ENCODE measurements at places on chromosomes 12 and 14. TPM values are rescaled to one million over a fixed set of nuclear protein-coding genes. Genes with fewer than 3 reads are reported as not detected.

The TAS2R7 gene
- not detected for total RNA-seq

The GSC gene
- not detected for total RNA-seq

The LGMN gene
- total RNA-seq = 65.0 TPM

The IQSEC3 gene
- total RNA-seq = 0.37 TPM

The KRT2 gene
- total RNA-seq = not detected

DNA sequence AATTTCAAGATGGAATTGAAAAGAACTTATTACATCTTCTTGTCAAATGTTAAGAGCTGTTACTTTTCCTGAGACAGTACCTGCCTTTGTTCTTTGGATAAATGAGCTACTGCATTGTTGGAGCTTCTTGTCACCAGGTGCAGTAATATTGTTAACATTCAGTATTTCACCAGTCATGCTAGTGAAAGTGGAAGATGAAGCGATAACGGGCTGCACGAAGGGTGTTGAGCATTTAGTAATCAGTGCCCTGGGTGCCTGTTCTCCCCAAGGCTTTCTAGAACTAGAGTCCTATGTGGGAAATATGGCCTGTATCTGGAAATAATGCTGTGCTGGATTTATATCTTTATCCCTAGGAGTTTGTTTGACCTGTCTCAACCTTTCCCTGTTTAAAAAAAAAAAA is 83.2 kb downstream of the PPP2R5C start:
- peaks cover 6% of the 10 kb centered on the region for H3K36me3 ChIP-seq
- peaks cover 15% of the 10 kb centered on the region for H3K4me1 ChIP-seq
- no peaks in the 10 kb centered on the region for H3K27me3 ChIP-seq
- no peak overlapping the region for H3K4me3 ChIP-seq
- H3K27ac ChIP-seq = no peak overlapping the region
- DNase-seq = no peak

DNA sequence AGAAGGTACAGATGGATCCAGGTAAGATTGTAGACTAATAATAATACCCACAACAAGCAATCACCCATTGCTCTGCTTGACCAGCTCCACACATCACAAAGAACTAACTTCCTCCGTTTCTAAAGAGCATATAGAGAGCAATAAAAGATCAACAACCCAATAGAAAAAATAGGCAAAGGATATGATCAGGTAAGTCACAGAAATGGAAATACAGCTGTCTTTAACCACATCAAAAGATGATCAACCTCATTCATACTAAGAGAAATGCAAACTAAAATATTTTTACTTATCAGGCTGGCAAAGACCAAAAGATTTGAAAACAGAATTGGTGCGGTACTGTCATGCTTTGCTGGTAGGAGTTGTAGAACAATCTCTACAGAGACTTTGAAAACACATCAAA is 8.9 kb downstream of the C2CD5 start:
- peaks cover 39% of the 10 kb centered on the region for H3K36me3 ChIP-seq
- no peak overlapping the region for H3K4me3 ChIP-seq
- no peaks in the 10 kb centered on the region for H3K27me3 ChIP-seq
- H3K27ac ChIP-seq = no peak overlapping the region
- no peak for DNase-seq

GRCh38 chr12:108571609-108572165 is 9.3 kb downstream of the ISCU start:
- peaks cover 10% of the 10 kb centered on the region for H3K4me1 ChIP-seq
- H3K27ac ChIP-seq = no peak overlapping the region
- no peaks in the 10 kb centered on the region for H3K27me3 ChIP-seq
- DNase-seq = no peak
- peaks cover 20% of the 10 kb centered on the region for H3K36me3 ChIP-seq
- H3K4me3 ChIP-seq = no peak overlapping the region

- no peaks in the 10 kb centered on the region for H3K4me1 ChIP-seq
- no peak overlapping the region for H3K27ac ChIP-seq
- no peaks in the 10 kb centered on the region for H3K27me3 ChIP-seq
- no peaks in the 10 kb centered on the region for H3K36me3 ChIP-seq
- DNase-seq = no peak
- H3K4me3 ChIP-seq = no peak overlapping the region
These were observed 41.3 kb downstream of the CCDC60 start for GRCh38 chr12:119375883-119376190.

- no peaks in the 10 kb centered on the region for H3K36me3 ChIP-seq
- no peak for DNase-seq
- peak overlapping the region; percentile 95 for H3K27ac ChIP-seq
- H3K27me3 ChIP-seq = no peaks in the 10 kb centered on the region
- H3K4me1 ChIP-seq = peaks cover 61% of the 10 kb centered on the region
These were observed 911 bp upstream of the SCNN1A start for GRCh38 chr12:6376079-6376869.

GRCh38 chr12:18749386-18749957 is 11.6 kb downstream of the CAPZA3 start:
- peaks cover 39% of the 10 kb centered on the region for H3K4me1 ChIP-seq
- H3K27ac ChIP-seq = no peak overlapping the region
- H3K4me3 ChIP-seq = no peak overlapping the region
- H3K27me3 ChIP-seq = no peaks in the 10 kb centered on the region

DNA sequence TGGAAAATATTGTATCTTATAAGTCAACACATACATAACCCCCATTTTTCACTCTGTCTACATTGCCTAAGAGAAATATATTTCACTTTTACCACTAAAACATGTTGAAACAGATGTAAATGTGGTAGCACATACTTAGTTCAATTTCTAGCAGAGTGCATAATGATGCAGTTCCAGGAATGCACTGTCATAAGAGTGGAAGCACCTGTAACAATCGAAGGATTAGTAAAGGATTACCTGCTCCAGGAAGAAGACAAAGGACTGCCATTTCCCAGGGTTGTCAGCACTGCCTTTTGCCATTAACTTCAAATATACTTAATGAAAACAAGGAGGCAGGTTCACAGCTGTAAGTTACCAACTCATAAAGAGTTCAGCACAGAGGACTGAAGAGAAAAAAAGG is 24.6 kb downstream of the DAD1 start:
- peaks cover 27% of the 10 kb centered on the region for H3K36me3 ChIP-seq
- H3K27ac ChIP-seq = no peak overlapping the region
- DNase-seq = no peak
- peaks cover under 1% of the 10 kb centered on the region for H3K4me1 ChIP-seq
- H3K27me3 ChIP-seq = no peaks in the 10 kb centered on the region

GRCh38 chr12:25903603-25904245 is 54.8 kb upstream of the RASSF8 start:
- no peak overlapping the region for H3K27ac ChIP-seq
- H3K36me3 ChIP-seq = no peaks in the 10 kb centered on the region
- H3K4me1 ChIP-seq = no peaks in the 10 kb centered on the region
- peaks cover 8% of the 10 kb centered on the region for H3K27me3 ChIP-seq
- no peak overlapping the region for H3K4me3 ChIP-seq
- no peak for DNase-seq

- no peak overlapping the region for H3K4me3 ChIP-seq
- peaks cover 2% of the 10 kb centered on the region for H3K27me3 ChIP-seq
- no peaks in the 10 kb centered on the region for H3K36me3 ChIP-seq
- no peak for DNase-seq
These were observed 264.2 kb downstream of the ADAMTS20 start for GRCh38 chr12:43287706-43288383.

DNA sequence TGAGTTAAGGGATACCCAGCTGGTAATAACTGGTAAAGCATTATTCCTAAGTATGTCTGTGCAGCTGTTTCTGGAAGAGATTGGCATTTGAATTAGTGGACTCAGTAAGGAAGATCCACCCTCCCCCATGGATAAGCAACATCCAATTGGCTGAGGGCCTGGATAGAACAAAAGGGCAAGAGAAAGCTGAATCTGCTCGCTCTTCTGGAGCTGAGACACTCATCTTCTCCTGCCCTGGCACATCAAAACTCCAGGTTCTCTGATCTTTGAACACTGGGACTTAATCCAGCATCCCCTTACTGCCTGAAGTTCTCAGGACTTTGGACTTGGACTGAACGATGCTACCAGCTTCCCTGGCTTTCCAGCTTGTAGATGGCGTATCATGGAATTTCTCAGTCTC is 63.1 kb upstream of the CNOT2 start:
- DNase-seq = no peak
- H3K36me3 ChIP-seq = no peaks in the 10 kb centered on the region
- H3K4me3 ChIP-seq = no peak overlapping the region
- no peak overlapping the region for H3K27ac ChIP-seq
- H3K4me1 ChIP-seq = peaks cover 4% of the 10 kb centered on the region

DNA sequence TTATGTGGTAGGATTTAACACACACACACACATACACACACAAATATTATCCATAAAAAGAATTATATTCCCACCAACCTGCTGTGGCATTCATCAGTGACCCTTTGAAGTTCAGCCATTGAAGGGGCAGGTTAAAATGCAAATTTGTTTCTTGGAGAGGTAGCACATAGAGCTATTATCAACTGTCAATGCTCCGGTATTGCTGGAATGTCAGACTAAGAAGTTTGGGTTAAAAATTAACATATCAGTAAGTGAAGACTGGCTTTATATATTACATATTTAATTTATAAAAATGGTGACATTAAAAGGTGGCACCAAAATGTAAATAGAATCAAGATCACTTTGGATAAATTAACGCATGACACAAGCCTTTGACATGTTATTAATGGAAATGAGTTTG is 207.3 kb downstream of the DAD1 start:
- H3K4me1 ChIP-seq = peaks cover 21% of the 10 kb centered on the region
- DNase-seq = no peak
